ENCODE measurements at places on chromosomes 13 and 19.
A peak's percentile ranks its signal among the peaks of the same experiment; 100 is the strongest.

DNA sequence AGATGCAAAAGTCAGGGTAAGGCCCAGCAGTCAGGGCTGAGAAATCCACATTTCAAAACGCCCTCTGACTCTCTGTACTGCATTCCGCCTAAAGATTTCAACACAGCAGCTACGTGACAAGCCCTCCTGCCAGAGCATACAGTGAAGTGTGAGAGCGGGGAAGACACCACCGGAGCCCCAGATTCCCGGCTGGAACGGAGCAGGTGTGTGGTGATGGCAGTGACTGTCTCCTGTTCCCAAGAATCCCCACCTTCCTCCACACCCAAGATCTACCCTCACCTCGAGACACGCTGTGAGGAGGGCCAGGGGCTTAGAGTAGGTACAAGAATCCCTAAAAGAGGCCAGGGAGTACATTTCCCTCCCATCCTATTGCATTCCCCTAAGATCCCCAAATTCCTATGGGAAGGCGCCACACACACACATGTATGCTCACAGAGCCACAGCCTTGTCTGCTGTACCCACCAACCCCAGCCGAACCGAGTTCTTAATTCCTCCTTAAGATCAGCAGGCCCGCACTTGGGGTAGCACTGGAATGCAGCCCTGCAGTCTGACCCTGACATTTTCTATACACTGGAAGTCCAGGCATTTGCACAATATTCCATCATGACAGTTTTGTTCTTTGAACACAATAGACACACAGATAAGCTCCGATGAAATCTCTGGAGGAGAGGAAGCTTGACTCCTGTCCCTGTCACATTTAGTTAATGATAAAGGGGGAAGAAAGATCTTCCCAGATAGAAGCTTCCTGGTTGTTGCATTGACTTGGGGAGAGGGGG, 102.9 kb downstream of the FOXO1 start:
- peak; percentile 33 for DNase-seq

DNA sequence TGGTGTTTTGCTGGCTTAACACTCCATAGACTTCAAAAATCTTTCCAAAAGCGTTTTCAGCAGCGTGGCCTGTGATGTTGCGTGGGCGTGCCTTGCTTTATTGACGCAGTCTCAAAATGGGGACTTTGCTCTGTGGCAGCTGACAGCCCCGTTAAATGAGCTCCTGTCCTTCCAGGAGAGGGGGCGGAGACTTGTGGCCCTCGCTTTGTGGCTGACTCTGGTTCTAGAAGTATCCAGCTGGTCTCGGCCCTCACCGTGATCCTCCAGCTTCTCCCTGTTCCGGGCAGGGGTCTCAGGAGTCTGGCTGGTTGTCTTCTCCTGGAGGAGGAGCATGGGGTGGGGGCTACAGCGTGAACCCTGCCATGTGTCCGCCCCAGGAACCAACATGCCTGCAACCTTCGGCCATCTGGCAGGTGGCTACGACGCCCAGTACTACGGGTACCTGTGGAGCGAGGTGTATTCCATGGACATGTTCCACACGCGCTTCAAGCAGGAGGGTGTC, 8.4 kb upstream of the ZNF554 start:
- no peak for DNase-seq

- DNase-seq = no peak
Observed at GRCh38 chr13:52399708-52400107, 6.3 kb downstream of the THSD1 start.

GRCh38 chr19:1844513-1845124, 3.7 kb downstream of the REXO1 start:
- no peak for DNase-seq

DNA sequence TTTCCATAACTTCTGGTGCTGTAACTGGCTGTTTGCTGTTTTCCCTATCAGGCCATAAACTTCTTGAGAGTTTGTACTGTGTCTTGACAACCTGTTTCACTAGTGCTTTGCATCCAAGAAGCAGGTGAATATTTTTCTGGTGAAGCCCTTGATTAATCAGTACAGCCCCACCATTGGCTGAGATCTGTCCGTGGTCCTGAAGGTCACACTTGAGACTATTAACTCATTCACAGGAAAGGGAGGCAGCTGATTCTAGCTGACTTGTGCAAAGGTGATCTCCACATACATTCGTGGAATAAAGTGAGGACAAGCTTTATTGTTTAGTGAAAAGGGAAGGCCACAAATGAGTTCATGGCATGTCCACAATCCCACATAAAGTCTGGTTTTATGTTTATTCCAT, 61.4 kb upstream of the ZNF835 start:
- DNase-seq = no peak

- no peak for DNase-seq
Observed at GRCh38 chr13:22187329-22187728, 516.5 kb downstream of the FGF9 start.

- peak; percentile 66 for DNase-seq
Observed at GRCh38 chr19:18340990-18341868, 831 bp downstream of the PGPEP1 start.

GRCh38 chr19:52034051-52034728, 6.0 kb upstream of the ZNF614 start:
- no peak for DNase-seq

DNA sequence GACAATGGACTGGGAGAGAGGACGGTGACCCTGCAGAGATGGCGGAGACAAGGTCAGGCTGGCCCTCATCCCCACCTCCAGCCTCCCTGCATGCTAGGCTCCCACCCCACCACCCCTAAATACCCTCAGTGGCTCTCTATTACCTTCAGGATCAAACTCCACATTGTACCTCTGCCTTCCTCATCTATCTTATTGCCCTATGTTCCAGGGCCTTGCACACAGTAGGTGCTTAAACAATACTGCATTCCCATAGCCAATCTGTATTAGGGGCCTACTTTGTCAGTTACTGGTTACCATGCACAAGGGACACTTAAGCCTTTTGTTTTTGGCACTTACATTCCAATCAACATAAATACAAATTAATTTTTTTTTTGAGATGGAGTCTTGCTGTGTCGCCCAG, 6.5 kb downstream of the PALM3 start:
- DNase-seq = no peak

- DNase-seq = no peak
Observed at GRCh38 chr13:98557937-98558792, 18.7 kb downstream of the STK24 start.

- DNase-seq = no peak
Observed at GRCh38 chr13:50334944-50335343, 319.7 kb downstream of the KCNRG start.

DNA sequence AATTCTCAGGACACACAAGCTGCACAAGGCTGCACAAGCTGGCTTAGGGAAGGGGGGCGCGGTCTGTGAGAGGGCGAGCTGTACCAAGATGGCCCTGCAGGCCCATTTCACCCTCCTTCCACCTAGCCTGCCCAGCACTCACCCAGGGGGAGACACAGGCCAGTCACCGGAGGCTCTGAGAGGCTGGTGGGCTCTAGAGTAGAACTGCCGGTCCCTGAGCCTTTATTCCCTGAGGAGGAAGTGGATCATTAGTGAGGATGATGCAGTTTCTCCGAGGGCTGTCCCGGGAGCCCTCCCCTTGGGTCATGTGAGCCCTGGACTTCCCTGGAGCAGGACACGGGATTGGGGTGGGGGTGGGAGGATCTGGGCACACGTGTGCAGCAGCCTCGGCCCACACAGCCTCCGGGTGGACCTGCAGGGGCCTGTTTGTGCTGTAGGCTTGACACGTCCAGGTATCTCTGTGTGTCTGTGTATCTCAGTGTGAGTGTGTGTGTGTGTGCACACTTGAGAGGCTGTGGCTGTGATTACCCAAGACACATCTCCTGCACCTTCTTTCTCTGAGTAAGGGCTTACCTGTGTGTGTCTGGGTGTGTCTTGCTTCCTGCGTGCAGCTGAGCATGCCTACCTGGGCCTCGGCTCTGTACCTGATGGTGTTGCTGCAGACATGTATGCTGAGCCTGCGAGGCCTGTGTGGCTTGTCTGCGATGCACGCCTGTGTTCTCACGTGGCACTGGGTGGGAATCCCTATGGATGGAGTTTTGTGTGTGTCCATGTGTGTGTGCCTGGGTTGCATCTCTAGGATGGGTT, at the start of gene ACP5:
Gene ACP5 (minus strand): TSS at position 195 of the 807 bp plus-strand sequence. CDS start 328 bp downstream, outside the sequence.
- no peak for DNase-seq

GRCh38 chr13:78816592-78816991, 157.6 kb upstream of the OBI1 start:
- no peak for DNase-seq

DNA sequence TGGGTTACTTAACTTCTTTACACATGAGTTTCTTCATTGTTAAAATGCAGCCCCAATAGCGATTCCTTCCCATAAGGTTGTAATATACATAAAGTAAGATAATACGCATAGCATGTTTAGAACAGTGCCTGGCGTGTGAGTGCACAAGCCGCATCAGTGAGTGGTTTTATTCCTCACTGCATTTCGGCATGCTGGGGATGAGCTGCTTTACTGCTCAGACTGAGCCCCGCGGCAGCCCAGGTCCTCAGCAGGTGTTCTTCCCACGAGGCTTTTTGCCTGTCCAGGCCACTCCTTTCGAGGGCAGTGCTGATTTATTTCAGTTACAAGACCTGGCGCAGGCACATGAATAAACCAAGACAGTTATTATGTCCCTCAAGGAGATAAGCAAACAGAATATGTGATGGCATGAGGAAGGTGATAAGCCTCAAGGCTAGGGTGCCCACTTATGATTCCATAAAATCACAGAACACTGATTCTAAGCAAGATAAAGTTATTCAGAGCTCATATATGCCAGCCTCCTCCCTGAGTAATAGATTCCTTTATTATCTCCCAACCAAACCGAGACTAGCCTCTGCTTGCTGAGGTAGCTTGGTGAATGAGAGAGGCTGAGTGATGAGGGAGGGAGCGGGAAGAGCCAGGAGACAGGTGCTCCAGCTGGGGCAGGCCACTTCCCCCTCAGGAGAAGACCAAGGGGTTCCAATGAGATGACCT, 505.5 kb downstream of the DIAPH3 start:
- no peak for DNase-seq

GRCh38 chr13:39353988-39354387, 249.0 kb downstream of the LHFPL6 start:
- no peak for DNase-seq

GRCh38 chr19:43532571-43532961, 422 bp upstream of the ZNF575 start:
- DNase-seq = peak; percentile 65

GRCh38 chr13:32056316-32056715, 24.7 kb downstream of the FRY start:
- DNase-seq = no peak

DNA sequence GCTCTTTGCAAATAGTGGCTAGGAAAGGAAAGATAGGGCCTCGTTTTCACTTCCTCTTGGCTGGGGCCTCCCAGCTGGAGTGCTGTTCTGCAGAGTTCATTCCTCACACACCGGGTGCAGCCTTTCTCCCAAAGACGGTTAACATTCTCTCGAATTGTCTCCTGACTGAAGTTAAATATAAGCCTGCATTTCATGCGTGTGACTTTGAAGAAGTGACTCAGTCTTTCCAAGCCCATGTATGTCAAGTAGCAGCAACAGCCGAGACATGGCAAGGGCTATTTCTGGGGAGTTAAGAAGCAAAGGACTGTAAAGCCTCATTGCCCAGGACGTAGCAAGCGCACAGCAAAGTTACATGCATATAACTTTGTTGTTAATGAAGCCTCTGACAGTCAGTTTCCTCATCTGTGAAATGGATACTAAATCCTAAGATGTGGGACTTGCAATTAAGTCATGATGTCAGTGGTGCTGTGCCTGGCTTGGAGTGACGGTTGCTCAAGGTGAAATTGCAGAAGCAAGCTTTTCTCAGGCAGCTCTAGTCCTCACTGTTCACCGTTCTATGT, 502.4 kb downstream of the MYO16 start:
- no peak for DNase-seq

DNA sequence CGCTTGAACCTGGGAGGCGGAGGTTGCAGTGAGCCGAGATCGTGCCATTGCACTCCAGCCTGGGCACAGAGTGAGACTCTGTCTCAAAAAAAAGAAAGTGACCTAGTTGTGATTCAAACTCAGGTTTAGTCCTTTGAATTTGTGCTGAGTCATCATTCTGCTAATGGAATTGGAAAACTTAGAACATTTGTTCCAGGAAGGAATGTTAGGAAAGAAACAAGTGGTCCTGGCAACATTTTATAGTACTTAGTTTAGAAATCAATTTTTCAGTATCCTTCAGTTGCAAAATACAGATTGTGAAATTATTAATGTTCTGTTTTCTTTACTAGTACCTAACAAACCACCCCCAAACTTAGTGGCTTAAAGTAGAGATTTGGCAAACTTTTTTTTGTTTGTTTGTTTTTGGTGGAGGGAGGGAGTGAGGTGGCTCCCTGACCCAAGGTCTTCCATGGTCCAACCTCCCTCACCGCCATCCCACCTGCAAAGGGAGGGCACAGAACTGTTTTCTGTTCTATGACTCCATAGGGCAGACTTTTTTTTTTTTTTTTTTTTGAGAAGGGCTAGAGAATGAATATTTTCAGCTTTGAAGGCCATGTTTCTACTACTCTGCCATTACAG, 9.2 kb upstream of the SULT2A1 start:
- no peak for DNase-seq

DNA sequence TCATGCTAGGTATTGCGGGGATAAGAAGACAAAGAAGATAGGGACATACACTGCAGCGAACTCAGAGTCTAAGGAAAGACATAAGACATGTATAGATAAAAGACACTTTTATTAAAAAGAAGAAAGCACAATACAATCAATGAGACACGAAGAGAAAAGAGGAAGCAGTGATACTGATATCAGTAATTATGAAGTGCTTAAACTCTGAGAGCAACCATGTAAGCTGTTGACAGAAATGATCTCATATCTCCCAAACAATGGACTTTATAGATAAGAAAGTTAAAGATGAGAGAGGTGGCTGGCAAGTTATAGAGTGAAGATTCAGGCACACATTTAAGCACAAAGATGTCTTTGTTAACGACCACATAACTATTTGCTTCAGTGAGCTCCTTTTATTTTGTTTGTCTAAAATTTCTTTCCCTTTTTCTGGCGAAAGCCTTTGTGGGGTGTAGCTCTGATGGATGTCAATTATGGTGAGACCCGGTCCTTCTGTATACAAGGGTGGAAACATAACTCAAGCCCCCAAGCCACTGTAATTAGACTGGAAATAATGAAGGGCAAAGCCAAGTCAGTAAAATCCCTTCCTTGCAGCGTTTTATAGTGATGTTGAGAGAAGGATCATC, 818.0 kb upstream of the SLC10A2 start:
- no peak for DNase-seq

DNA sequence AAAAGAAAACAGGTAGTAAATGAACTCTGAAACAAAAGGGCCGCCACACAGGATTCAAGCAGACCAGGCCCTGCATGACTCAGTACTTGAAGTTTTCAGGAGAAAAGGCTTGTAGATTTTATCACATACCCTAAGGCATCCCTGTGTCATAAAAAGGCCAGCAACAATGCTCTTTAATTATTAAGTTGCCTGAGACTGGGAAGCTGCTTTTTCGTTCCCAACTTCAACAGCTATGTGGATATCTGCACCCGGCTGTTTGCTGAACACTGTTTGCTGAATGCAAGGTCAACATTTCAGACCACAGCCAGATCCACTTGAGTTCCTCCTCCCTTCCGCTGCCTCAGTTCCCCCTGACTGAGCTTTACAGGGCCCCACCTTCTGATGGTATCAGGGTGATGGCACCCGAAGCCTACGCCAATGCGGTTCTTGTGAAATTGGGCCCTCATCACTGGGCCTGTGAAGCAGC, 6.1 kb upstream of the ECH1 start:
- no peak for DNase-seq

Data from head of caudate nucleus (tissue), 42 donors.